ENCODE measurements at places on chromosomes 5 and 9. TPM values are rescaled to one million over a fixed set of nuclear protein-coding genes. Genes with fewer than 3 reads are reported as not detected.

DNA sequence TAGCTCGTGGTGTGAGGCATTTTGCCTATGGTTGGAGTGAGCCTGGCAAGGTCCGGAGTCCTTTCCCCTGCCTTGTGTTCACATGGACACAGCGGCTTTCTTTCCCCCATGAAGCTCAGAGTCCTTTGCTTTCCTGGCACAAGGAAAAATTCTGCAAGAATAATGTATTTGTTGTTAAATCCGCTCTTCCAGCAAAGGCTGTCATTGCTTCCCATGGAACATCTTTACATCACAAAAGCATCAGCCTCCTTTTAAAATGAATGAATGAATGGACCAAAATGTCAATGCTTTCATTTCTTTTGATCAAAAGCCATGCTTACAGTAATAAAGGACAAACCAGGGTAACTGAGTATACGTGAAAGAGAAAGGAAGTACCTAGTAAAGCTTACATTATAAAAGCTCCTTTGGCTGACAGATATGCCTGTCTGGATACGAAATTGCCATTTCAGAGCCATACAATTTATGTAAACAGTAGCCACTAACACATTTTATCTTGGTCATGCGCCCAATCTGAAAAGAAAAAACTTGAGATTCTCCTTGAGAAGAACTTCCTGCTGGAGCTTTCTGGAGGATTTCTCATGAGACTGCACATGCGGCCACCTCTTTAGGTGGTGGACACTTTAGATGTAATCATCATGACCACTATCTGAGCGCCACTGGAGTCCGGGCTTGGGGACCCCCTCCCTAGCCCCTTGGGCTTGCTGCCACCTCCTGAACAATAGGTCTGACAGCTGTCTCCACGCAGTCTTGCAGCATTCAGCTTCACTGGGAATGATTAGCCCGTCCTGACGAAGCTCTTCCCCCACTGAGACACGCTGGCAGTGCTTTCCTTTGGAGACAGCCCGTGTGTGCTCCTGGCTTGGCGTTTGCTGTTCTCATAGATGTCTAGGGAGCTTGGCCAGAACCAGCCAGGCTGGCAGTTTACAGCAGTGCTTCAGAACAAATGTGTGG, 355.9 kb downstream of the ADAMTS6 start:
- no peaks in the 10 kb centered on the region for H3K27me3 ChIP-seq
- no peaks in the 10 kb centered on the region for H3K36me3 ChIP-seq

- no peak for DNase-seq
- H3K36me3 ChIP-seq: peaks cover 14% of the 10 kb centered on the region
- H3K27ac ChIP-seq: no peak overlapping the region
- no peaks in the 10 kb centered on the region for H3K4me1 ChIP-seq
- H3K27me3 ChIP-seq: no peaks in the 10 kb centered on the region
Observed at GRCh38 chr5:33649549-33650482, 209.1 kb downstream of the TARS1 start.

GRCh38 chr5:169764018-169764378, 126.9 kb downstream of the DOCK2 start:
- H3K4me3 ChIP-seq: no peak overlapping the region
- H3K27me3 ChIP-seq: no peaks in the 10 kb centered on the region
- H3K27ac ChIP-seq: no peak overlapping the region
- H3K4me1 ChIP-seq: no peaks in the 10 kb centered on the region
- H3K36me3 ChIP-seq: no peaks in the 10 kb centered on the region

DNA sequence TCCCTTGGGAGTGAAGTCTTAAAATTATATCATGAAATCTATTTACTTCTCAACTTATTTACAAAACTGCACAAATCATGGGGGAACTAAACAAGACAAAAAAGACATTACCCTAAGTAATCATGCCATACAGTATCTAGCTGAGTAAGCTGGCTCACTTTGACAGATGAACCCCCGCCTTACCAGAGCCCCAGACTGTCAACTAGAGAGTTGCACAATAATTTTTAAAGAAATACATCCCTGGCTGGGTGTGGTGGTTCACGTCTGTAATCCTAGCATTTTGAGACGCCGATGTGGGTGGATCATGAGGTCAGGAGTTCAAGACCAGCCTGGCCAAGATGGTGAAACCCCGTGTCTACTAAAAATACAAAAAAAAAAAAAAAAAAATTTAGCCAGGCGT, 62.3 kb downstream of the LPAR1 start:
- H3K4me1 ChIP-seq: peaks cover 19% of the 10 kb centered on the region
- no peak for DNase-seq

The RASGRF2 gene
- 4.8 TPM for total RNA-seq

DNA sequence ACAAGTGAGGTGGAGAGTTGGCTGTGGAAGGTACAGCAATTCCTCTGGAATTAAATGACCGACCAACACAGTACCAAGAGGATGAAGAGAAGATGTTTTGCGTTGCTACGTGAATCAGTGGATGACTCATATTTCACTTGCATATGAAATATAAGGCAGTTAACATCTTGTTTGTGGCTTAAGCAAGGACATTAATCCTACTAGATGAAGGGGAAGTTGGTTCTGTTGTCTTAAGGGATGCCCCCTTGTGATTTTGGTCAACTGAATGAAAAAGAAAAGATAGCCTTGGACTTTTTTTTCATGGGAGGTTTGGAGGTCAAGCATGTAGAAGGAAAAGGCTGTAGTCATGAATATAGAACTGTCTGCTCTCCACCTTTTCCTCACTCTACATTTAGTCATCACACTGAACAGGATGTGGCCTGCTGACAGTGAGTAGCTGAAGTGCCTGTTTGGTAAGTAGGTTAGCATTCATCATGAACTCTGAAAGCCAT, 33.9 kb downstream of the VLDLR start:
- no peak overlapping the region for H3K27ac ChIP-seq
- no peak for DNase-seq
- H3K27me3 ChIP-seq: no peaks in the 10 kb centered on the region

GRCh38 chr9:4814913-4815312, 22.2 kb downstream of the RCL1 start:
- DNase-seq: peak; percentile 26
- H3K27me3 ChIP-seq: no peaks in the 10 kb centered on the region
- peaks cover 17% of the 10 kb centered on the region for H3K4me1 ChIP-seq
- H3K36me3 ChIP-seq: no peaks in the 10 kb centered on the region
- peak overlapping the region; percentile 82 for H3K27ac ChIP-seq

DNA sequence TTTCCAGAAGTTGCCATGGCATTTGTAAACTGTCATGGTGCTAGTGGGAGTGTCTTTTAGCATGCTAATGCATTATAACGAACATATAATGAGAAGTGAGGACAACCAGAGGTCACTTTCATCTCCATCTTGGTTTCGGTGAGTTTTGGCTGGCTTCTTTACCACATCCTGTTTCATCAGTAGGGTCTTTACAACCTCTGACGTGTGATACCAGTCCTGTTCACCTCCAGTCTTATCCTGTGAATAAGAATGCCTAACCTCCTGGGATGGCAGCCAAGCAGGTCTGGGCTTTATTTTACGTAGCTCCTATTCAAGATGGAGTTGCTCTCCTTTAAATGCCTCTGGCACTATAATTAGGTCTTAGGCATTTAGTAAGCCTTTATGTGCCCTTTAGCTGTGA, 20.4 kb upstream of the RFK start:
- no peaks in the 10 kb centered on the region for H3K36me3 ChIP-seq
- peaks cover 13% of the 10 kb centered on the region for H3K4me1 ChIP-seq
- no peak overlapping the region for H3K4me3 ChIP-seq
- H3K27ac ChIP-seq: peak overlapping the region; percentile 65
- no peaks in the 10 kb centered on the region for H3K27me3 ChIP-seq

DNA sequence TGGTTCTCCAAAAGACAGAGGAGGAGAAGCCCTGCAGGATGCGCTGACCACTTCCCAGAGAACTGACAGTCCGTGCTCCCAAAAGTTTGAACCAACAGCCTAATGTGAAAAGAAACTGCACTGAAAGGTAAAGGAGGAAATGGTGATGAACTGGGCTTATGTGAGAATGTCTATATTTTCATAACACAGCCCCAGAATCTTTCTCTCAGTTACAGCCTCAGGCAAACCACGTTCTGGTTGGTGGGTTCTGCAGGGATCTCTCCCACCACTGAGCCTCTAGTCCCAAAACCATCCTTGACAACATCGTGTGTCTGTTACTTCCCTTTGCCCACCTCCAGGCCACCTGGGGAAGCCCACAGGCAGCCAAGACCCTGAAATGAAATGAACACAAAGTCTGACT, 23.9 kb downstream of the SPARC start:
- peak overlapping the region; percentile 66 for H3K27ac ChIP-seq
- H3K4me3 ChIP-seq: no peak overlapping the region
- H3K36me3 ChIP-seq: peaks cover 4% of the 10 kb centered on the region
- no peak for DNase-seq
- H3K4me1 ChIP-seq: peaks cover 11% of the 10 kb centered on the region

DNA sequence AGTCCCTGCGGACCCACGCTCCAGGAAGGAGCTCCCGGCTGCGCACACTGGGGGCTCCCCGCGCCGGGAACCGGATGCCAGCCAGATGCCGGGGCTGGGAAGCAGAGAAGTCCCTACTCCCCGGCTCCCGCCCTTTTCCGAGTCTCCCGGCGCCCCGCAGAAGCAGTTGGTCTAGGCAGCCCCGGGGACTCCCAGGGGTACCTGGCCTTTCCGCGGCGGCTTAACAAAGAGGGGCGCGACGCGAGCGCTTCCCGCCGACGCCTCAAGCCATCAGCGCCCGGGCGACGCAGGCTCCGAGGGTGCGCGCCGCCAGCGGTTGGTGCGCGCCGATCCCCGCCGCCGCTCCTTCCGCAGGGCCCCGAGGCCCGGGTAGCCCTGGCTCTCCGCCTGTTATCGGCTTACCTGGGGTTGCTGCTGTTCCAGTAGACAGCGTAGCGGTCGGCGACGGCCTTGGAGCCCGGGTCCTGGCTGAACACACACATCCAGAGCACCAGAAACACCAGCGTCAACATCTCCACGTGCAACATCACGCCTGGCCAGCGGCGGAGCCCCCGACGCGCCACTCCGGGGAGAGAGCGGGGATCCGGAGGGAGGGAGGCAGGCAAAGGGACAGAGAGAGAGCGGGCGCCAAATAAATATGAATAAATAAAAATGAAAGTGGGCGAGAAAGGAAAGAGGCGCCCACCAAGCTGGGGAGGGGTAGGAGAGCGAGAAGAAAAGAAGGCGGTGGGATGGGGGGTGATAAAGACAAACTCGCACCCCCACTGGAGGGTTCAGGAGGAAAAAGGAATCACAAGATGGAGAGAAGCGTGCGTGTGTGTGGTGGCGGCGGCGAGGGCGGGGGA, 428 bp downstream of the EFNA5 start:
- H3K27ac ChIP-seq: peak overlapping the region; percentile 87
- H3K36me3 ChIP-seq: no peaks in the 10 kb centered on the region
- H3K4me3 ChIP-seq: peak overlapping the region; percentile 74
- H3K4me1 ChIP-seq: peaks cover 48% of the 10 kb centered on the region
- DNase-seq: peak; percentile 50

DNA sequence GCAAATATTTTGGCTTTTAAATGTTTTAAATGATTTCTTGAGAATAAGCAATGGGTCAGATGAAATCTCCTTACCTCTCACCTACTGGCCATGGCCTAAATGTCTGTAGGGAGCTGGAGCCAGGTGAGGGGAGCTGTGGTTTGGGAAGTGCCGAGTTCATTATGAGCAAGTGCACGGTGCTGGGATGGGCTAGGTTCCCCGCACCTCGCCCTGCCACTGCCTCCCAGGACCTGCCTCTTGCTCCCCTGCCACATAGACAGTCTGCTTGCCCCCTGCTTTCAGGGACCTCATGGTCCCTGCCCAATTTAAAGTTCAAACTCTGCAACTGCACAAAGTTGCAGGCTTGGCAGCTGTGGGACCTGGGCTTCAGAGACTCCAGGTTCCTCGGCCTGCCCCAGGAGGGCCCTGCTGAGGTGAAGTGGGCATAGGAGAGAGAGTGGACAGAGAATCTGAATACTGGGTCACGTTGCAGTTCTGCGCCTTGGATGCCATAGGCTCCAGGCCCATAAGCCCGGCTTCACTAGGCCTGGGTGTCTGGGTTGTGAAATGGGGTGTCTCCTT, 5.4 kb downstream of the OR13J1 start:
- peaks cover 3% of the 10 kb centered on the region for H3K4me1 ChIP-seq
- H3K27ac ChIP-seq: no peak overlapping the region

DNA sequence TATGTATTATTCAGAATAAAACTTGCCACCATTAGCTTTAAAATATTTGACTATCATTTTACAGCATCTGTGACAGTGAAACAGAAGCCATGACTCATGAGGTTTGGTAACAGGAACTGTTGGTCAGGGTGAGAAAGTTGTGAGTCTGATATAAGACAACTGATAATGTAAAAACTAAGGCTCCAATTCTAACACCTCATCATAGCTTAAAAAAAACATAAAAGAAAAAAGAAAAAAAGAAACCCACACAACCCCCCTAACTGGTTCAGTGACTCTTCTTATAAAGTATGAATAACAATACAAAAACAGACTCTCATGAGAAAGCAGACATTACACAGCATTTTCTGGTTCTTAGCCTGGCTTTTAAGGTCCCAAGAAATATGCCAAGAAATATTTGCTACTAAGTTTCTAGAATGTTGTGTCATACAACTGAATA, 85.8 kb downstream of the MRPS27 start:
- H3K4me3 ChIP-seq: no peak overlapping the region
- no peaks in the 10 kb centered on the region for H3K27me3 ChIP-seq
- no peak overlapping the region for H3K27ac ChIP-seq
- no peaks in the 10 kb centered on the region for H3K36me3 ChIP-seq
- peak; percentile 24 for DNase-seq
- H3K4me1 ChIP-seq: no peaks in the 10 kb centered on the region

Data from stomach (tissue), 19 donors.